ENCODE measurements at places on chromosomes 1 and 21.

DNA sequence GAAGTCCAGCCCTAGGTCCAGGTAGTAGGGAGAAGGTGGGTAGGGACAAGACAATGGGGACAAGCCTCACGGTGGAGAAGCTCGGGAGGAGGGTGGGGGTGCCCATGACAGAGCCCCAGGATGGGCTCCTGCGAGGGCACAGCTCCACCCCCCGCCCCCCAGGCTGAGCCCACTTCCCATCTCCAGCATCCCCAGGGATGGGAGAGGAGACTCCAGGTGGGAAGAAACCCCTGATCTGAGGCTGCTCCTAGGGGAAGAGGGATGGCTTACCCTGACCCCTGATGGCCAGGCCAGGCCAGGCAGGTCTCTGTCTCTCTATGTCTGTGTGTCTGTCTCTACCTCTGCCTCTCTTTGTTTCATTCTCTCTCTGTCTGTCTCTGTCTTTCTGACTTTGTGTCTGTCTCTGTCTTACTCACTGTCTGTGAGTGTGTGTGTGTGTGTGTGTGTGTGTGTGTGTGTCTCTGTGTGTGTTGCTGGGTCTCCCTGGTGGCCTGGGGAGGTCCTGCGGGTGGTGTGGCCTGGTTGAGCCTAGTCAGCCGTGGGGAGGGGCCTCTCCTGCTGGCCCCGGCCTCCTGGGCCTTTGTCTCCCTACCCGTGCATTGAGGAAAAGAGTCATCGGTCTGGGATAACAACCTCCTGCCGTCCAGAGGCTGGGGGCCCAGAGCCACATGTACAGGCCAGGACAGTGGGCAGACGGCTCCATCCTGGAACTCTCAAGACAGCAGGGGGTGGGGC is 45.7 kb downstream of the WNT9A start:
- DNase-seq, result no peak

DNA sequence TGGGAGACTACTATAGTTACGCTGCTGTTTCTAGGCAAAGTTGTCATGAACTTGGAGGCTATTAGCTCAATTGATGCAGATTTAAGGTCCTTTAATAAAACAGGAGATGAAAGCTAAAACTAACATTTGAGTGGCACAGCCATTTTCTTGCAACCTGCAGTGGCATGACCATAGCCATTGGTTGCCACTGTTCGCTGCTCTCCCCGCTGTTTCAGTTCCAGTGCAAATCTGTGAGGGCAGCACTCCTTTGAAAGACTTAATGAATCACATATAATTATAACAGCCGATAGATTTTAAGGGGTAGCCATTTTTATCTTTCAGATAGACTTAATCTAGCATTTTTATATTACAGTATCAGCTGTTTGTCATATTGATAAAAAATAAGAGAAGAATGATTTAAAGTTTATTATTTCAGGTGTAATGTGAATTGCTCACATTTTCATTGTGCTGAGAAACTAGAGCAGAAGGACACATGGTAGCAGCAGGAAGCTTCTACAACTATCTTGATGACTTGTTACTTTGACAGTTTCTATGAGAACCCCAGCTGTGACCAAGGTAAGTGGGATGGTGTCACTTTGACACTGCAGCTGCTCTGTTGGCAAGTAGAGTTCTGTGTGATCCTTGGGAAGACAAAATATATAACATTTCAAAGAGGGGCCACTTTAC is 203.7 kb downstream of the PLA2G4A start:
- no peak for DNase-seq

- DNase-seq, result no peak
Measured at GRCh38 chr21:14526836-14527695, 19.0 kb downstream of the SAMSN1 start.

- no peak for DNase-seq
Measured at GRCh38 chr1:242011894-242012660, 13.2 kb upstream of the MAP1LC3C start.

DNA sequence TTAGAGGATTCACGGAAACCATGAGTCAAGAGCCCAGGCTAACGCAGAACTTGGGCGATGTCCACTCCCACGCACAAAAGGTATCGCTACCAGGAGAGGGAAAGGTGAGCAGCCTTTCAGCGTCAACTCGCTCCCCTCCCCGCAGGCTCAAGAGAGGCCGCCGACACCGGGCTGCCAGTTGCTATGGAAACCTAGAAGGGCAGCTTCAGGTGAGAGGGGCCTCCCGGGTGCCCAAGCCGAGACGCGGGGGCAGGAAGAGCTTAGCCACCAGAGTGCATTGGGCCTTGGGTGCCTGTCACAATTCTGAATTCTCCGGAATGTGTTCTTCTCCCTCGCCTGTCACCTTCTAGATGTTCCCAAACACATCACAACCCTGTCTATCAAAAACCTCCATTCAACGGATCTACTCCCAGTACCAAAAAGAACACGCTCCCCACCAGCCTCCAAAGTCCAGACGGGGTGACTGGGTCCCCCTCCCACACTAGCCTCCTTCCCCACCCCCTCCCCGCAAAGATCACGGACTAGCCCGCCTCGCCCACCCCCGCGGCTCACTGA is 694 bp downstream of the MEAF6 start:
- peak; percentile 78 for DNase-seq

- no peak for DNase-seq
Measured at GRCh38 chr1:205769641-205770365, 5.5 kb downstream of the RAB29 start.

DNA sequence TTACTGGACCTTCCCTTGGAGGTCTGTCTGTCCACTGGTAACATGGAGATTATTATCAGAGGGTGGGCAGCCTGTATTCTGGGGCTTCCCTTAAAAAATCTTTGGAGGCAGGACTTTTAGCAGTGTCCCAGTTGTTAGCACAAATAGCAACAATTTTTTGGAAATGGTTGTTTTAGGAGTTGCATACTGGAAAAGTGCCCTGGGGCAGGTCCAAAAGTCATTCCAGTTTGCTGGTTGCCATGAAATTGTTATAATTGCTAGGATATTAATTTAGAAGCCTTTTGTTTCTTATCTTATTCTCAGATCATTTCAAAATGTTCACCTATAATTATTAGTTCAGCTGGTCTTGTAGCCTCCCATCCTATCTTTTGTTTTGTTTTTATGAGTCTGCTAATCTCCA is 71.0 kb downstream of the PTGS2 start:
- DNase-seq, result no peak

GRCh38 chr1:55375617-55376258 is 160.6 kb upstream of the USP24 start:
- peak; percentile 23 for DNase-seq

DNA sequence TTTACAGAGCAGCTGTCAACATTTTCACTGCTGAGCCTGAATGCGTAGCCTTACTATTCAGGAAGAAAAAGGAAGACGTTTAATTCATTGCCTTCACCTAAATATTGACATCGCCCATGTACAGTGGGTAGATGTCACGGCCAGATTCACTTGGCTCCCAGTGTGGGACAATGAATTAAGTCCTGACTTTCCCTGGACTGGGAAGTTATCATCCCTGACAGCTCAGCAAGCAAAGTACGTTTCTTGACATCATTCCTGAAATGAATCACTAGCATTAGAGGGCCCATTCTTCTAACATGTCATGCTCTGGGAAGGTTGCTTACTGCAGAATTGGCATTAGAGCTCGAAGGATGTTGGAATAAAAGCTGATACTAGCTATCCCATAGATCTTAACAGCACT is 37.8 kb downstream of the LRRC53 start:
- no peak for DNase-seq

DNA sequence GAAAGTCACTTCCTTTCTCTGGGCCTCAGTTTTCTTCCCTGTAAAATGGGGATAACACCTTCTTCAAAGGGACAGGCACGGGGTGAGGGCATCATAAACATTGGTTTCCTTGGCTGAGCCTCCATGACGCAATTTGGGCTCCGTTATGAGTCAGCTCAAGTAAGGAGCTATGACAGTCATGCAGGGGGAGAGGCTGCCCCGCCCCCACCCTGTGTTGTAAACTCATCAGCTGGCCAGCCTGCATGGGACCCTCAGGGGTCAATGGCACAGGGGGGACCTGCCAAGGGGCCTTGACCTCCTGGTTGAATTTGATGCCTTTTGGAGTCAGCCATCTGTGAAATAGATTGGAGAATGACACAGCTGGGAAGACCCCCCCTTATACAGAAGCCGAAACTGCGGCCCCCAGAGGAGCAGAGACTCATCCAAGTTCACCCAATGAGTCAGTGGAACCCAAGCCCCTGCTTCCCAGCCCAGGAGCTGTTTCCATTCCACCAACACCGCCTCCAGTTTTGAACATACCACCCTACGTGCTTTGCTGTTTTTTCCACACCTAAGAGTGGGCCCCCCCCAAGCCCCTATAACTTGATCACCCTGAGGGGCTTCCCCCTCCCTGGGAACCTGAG is 36.8 kb upstream of the RUNX3 start:
- peak; percentile 93 for DNase-seq

GRCh38 chr21:14046401-14046800 is 164.4 kb downstream of the LIPI start:
- no peak for DNase-seq

GRCh38 chr1:161044908-161045735 is 655 bp downstream of the USF1 start:
- DNase-seq, result peak; percentile 75

DNA sequence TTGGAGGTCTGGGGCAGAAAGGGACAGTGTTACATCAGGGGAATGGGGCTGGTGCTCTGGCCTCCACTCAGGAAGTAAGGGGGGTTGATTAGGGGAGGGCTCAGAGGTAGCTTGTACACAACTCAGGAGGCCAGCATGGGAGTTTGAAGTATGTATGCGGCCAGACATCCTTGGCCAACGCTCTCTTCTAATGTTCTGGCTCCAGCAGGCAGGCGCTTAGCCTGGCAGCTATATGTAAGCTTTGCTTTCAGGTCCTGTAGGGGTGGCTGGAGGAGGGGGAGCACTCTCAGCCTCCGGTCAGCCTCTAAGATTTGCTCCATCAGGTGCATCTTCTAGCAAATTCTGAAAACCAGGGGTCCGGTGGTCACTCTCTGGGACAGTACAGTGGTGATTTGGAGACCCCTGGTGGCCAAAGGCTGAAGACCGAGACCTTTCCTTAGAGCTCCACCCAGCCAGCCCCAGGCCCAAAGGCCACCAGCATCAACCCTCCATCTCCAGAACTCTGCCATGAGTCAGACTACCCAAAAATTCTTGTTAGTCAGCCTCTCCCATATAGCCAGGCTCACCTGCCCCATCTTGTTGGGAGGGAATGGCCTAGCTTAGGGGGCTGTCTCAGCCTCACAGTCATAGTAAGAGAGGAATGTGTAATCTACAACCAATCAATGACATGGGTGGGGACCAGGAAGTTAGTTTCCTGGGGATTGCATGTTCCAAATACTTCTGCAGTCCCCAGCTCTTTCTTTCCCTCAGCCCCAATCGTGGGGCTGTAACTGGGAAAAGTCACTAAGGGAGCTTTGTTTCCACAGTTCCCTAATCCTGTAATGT is 9.7 kb upstream of the COL8A2 start:
- DNase-seq, result peak; percentile 57

- DNase-seq, result no peak
Measured at GRCh38 chr1:54547601-54548388, at the start of gene ACOT11. Gene ACOT11, plus strand, starts transcription at chr1:54548228. Its CDS starts 82 bp downstream, at chr1:54548310.

- DNase-seq, result no peak
Measured at GRCh38 chr21:36148886-36149285, 7.7 kb upstream of the DOP1B start.

DNA sequence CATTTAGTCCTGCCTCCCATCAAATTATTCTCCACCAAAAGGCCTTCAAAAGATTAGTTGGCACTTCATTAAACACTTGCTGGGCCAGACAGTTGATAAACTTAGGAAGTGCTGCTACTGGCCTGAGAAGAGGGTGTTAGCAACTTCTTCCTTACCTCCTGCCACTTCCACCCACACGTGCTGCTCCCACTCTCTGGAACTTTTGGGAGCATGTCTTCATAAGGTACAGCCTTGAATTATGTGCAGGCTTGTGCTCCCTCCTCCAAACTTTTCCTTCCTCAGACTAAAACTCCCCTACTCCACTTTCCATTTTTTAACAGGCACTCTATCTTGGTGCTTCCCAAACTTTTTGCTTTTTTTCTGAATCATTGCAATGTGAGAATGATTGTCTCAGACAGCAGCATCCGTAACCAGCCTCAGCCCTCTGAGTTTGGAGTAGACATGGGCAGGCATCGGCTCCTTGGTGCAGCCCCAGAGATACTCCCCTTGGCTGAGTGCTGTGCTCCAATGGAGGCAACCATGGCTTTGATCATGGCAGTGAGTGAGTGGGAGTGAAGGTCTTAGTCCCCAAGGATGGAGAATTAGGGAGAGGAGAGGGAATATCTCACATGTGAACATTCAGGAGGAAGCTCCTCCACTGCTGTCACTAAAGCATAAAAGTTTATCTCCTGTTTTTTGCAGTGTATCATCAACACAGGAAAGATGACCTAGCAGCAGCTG is 8.7 kb upstream of the LELP1 start:
- no peak for DNase-seq

- DNase-seq, result peak; percentile 11
Measured at GRCh38 chr1:165842671-165843129, 15.3 kb downstream of the UCK2 start.

DNA sequence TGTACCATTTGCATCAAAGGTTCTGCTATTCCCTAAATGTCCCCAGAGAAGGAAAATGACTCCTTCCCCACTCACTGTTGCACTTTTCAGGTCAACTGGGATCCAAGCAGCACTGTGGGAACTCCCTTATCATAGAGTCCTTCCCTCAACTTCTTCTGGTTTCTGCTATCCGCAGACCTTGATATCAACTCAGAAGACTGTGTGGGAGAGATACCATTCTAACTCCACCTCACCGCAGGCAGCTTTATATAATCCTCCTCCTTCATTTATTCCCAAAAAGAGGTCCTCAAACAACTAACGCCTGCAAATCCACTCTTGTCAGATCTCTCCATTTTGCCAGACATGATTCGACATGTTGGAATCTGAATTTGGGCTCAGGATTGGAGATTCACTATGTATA is 27.3 kb downstream of the LHX9 start:
- DNase-seq, result no peak

DNA sequence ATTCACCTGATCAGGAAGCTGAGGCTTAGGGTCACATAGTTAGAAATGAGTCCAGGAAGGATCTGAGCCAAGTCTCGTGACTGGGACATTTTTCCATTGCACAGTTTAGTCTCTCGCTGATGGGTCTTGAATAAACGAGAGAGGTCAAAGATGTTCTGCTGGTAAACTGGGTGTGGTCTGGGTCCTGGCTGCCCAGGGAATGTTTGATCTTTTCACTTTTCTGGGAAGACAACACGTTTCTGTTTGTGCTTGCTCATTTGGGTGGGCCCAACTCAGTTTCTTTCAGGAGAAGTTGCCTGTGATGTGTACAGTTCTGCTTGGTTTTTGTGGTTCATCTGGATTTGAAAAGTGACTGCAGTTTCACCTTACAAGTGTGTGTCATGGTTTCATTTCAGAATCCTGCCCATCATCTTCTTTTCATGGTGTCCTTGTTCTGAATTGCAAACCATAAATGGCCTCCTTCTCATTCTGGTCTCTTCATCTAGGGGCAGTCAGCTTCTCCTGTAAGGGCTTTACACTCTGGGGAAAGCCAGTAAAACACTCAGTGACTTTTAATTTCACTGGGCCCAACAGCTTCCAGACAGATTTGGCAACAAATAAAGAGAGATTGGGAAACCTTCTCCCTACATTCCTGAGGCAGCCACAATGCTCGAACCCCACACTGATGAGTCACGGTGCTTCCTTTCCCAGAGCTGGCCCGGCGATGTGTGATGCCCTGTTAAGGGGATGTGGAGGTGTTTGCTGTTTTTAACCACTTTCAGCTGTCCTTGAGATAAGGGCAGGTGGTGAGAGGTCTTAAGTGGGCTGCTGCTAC is 7.2 kb upstream of the TACSTD2 start:
- no peak for DNase-seq

GRCh38 chr1:174165471-174166137 is 6.3 kb downstream of the RABGAP1L start:
- no peak for DNase-seq

GRCh38 chr1:46401154-46401913 is 7.2 kb downstream of the FAAH start:
- no peak for DNase-seq

GRCh38 chr21:28250946-28251345 is 741.7 kb downstream of the LTN1 start:
- DNase-seq, result no peak

Data from stimulated activated naive CD8-positive, alpha-beta T cell treated with anti-CD3 and anti-CD28 coated beads, Interleukin-15, amount 100 ng/mL, for 72 hours (primary cell).